Activated naive CD4-positive, alpha-beta T cell treated with anti-CD3 and anti-CD28 coated beads, Interleukin-2, amount 50 U/mL, for 72 hours (primary cell): ENCODE measurements at places on chromosomes 12 and 14.

GRCh38 chr12:27548301-27549199 lies 24.5 kb downstream of the PPFIBP1 start:
- no peak for DNase-seq

GRCh38 chr12:24398605-24399004 lies 449.1 kb upstream of the SOX5 start:
- no peak for DNase-seq

DNA sequence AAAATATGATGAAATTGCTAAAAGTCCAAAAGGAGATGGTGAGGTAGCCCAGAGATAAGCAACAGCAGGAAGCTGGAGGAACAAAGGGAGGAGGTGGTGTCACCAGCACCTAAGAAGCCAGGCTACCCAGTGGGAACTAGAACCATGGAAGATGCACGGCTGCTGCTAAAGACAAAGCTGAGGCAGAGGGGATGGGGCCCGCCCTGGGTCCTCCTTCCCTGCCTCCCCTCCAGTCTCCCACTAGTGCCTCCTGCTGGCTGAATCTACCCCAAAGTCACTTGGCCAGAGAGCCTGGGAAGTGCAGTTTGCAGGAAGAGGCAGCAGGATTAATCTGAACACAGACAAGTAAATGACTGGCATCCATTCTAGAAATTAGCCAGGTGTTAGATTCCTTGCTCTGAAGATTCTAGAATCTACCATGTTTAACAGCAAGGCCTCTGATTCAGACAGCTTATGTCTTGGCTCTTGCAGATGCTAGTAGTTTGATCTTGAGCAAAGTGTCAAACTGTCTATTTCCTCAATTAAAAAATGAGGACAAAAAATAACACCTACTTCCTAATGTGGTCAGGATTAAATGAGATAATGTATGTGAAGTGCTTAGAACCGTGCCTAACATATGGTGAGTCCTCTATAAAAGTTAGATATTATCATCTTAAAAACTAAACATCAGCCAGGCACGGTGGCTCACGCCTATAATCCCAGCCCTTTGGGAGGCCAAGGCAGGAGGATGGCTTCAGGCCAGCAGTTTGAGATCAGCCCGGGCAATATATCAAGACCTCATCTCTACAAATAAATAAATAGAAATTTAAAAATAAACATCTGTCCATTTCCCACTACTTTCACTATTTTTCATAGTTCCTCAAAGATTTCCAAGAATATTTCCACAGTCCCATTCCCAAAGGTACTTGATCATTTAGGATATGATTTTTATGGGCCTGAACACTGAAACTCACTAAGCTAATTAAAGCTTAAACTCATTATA lies 5.8 kb upstream of the LRP10 start:
- DNase-seq: no peak

DNA sequence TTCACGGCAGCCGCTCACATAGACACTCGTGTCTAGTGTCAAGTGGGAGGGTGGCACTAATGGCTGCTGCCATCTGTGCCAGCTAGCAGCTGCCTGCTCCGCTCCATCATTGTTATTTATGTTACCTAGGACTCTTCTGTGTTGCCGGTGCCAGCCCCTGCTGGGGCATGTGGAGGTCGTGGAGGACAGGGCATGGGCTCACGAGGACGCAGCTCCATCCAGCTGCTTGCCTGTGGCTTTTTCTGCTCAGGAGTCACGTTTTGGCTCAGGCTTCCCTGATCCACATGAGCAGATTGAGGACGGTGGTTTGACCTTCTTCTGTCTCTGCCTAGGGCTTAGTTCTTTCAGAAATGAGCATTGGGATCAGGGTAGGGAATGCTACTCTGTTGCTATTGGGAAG lies 31.2 kb downstream of the TPCN1 start:
- no peak for DNase-seq

GRCh38 chr14:96538097-96538989 lies 36.2 kb downstream of the PAPOLA start:
- no peak for DNase-seq
